ENCODE measurements at places on chromosomes 4 and X.

- DNase-seq = peak; percentile 75
Measured at GRCh38 chr4:2800691-2801596, 8.1 kb downstream of the SH3BP2 start.

- DNase-seq = no peak
Measured at GRCh38 chr4:48307528-48307927, 33.8 kb upstream of the SLAIN2 start.

DNA sequence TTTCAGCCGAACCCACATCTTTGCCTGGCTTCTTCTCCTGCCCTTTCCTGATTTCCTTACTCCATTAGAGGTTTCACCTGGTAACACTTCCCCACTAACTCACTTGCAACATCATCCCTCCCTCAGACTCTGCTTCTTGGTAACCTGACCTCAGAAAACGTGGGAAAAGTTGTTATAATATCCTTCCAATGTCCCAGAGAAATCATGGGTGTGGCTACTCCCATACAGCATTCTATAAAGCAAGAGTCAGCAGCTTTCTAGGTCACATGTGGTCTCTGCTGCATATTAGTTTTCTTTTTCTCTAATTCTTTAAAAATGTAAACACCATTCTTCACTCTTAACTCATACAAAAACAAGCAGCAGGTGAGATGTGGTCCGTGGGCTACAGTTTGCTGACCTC, 283.1 kb upstream of the MAOA start:
- no peak for DNase-seq

- no peak for DNase-seq
Measured at GRCh38 chrX:56385336-56385735, 153.2 kb downstream of the KLF8 start.

DNA sequence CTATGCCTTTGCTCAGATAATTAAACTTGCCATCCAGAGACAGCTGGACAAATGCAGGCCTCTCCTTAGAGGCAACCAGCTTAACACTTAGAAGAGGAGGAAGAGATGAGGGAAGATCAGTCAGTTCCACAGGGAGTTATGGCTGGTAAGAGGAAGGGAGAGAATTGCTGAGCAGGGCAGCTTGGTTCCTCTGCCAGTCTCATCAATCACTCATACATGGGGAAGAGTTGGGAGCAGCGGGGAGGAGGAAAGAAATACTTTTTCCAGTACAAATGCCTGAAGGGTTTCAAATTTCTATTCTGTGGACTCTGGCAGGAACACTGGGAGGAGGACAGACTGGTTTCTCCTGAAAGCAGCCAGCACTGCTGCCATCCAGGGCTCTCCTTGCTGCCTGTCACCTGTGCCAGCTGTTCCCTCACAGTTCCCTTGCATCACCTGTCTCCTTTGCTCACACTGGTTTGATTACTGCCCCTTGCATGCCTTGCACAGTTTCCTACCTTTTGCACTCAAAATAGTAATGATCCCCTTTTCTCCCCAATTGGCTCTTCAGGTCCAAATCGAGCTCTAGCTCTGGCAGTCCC, 59.5 kb downstream of the PGRMC2 start:
- no peak for DNase-seq

DNA sequence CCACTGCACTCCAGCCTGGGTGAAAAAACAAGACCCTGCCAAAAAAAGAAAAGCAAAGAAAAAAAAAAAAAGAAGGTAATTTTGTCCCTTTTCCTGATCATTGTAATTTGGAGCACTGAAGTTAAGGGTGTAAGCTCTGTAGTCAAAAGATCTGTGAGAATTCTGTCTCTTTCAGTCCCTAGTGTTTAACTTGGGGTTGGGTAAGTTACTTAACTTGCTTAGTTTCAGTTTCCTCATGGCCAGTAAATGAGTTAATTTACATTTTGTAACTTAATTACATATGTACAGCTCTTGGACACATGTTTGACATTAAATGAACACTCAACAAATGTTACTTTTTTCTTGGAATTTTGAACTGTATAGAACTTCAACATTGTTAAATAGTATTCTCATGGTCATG, 10.9 kb upstream of the UBE2K start:
- no peak for DNase-seq

GRCh38 chr4:89001647-89002445, 55.1 kb downstream of the FAM13A start:
- DNase-seq = no peak

- DNase-seq = no peak
Measured at GRCh38 chr4:158644760-158645159, 26.9 kb downstream of the C4orf46 start.

DNA sequence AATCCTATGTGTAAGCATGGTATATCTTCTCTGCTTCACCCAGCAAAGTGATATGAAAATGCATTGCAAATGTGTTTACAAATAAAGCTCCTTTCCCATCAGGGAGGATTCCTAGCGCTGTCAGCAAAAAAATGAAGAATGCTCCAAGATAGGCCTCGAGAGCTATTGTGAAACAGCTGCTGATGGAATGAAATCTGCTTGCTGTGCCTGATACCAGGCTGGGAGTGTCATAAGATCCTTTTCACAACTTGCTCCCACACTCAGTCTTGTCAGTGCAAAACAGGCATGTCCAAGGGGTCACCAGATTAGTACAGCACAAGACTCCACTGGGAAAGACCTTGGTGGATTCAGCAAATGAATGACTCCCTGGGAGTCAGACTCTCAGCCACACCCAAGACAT, 34.1 kb downstream of the HNRNPH2 start:
- no peak for DNase-seq

DNA sequence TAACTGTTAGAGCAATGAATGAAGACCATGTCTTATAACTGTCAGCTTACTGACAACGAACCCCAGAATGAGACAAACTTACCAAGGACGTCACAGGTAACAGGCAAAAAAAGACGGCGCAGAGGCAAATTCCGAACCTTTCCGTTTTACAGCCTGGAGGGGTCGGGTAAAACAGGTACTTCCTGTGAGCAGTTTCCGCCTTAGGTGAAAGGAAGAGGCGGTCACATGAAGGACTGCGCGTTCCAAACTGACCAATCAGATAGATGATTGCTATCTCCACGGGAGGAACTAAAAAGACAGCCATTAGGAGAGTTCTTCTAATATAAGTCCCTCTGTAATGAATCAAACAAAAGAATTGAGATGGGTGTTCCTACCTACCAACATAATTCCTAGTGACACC, at the start of gene COX7B2:
TSS of gene COX7B2 (minus strand) at position 168 of the 400 bp plus-strand sequence. CDS start 174,053 bp downstream, outside the sequence.
- DNase-seq = no peak

DNA sequence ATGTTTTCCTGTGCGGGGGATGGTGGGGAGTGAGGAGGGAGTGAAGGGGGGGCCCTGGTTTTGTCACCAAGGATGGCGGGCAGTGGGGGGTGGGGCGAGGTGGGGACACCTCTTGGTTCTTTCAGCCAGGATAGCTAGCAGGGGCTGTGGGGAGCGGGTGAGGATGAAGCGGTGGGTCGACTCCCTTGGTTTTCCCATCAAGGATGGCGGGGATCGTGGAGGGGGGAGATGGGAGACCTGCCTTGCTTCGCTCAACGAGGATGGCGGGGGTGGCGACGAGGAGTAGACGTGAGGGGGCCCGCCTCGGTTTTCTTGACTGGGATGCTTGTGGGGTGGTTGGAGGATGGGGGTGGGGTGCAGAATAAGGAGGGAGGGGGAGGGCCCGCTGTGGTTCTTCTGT, 643 bp downstream of the FHL1 start:
- DNase-seq = no peak

DNA sequence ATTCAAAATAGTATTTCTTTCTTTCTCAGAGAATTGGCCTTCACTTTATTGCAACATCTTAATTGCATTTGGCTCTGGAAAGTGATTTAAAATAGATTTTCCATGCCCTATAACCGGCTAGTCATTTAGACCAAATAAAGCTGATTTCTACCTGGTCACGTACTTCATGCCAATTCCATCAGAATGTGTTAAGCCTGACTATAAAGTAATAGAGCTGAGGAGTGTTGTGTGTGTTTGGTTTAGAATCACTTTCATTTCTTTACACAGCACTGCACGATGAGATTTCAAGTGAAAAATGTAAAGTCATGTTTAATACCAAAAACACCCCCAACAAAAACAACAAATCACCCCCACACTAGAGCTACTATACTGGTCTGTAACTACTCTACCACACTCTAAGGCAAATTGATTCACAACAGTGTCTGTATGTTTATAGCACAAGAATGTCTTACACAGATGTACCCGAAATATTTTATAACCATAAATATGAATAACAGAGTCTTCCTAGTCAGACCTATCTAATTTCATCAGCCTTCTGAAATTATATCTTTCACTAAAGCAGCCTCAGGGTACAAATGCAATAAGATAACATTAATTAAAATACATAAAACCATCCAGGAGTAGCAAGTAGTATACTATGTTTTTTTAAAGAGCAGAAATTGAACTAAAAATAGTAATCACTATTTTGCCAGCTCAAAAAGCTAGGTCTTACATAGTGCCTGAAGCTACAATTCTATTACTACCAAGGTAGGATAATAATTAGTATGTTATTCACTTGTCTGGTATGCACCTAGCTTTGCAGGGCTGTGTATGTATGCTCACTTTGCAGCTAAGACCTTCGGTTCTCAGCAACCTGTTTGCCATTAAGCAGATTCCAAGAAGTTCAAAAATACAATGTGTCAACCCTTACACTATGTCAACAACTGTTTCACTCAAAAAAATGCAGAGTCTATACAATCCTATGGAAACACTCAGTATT, 28.4 kb downstream of the APBB2 start:
- DNase-seq = peak; percentile 9

- DNase-seq = no peak
Measured at GRCh38 chrX:124209792-124210576, 122.5 kb upstream of the TEX13D start.

- DNase-seq = no peak
Measured at GRCh38 chr4:125091541-125091940, 223.2 kb upstream of the FAT4 start.

GRCh38 chr4:168978001-168978700, 31.9 kb downstream of the CBR4 start:
- no peak for DNase-seq

DNA sequence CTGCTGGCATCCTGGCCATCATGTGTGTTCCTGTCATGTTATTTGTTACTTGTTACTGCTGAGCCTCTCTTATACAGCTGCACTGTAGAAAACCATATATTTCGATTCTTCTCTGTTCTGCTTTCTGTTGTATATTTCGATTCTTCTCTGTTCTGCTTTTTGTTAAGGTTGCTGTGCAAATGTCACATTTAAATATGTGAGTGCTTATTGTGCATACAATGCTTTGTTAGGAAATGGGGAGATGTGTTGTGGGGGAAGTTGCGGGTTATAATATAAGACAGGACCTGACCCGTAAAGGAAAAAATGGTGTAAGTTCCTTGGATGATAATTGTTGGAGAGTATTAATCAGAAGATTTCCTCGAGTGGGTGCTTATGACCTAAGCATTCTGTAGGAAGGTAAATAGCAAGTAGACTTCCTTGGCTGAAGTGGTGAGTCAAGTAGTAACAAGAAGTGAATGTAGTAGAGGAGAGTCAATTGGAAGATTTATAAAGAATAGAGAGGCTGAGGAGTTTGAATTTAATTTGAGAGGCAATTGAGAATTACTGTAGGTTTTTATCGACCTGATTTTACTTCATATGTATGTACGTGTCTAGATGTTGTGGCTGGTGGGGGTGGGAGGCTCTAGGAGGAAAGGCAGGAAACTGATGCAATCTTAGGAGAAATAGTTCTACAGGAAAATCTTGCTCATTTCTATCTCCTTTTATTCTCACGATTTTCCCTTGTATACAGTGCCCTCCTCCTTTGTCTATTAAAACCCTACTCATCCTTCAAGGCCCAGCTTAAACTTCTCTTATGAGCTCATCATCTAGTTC, 8.5 kb downstream of the OGT start:
- DNase-seq = no peak

- DNase-seq = no peak
Measured at GRCh38 chr4:137705171-137705783, 173.0 kb upstream of the PCDH18 start.

DNA sequence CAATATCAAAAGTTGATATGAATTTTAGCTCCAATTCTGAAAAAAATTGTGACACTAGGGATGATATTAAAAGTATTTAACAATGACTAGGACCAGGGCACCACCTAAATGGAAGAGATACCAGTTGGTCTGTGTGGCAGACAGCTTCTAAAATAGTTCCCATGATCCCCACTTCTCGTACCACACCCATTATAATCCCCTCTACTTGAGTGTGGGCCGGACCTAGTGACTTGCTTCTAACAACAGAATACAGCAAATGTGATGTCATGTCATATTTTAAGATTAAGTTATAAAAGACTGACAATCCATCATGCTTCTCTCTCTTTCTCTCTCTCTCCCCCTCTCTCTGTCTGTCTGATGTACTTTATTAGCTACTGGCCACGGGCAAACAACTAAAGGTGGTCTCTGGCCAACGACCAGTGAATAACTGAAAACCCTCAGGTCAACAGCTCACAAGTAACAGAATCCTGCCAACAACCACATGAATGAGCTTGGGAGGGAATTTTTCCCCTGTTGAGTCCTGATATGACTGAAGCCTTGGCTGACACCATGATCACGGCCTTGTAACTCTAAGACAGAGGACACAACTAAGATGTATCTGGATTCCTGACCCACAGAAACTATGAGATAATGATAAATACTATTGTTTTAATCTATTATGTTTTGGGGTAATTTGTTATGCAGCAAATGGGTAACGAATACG, 34.4 kb downstream of the FAM13A start:
- DNase-seq = no peak

DNA sequence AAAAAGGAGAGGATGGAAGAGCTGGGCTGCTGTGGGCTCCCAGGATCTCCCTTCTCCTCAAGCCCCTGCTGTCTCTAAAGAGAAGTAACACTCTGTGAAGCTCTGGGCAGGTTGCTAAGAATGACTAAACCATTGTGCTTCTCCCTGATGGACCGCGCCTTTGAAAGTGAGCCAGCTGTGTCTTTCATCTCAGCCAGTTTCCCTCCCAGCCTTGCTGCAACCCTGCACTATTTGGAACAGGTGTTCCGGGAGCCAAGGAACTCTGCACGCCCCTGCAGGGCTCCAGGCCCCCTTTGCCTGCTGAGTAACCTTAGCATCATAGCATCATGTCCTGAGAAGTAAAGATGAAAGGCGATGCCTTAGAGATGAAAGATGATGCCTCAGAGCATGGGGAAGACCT, 39.7 kb downstream of the SMIM20 start:
- DNase-seq = no peak

GRCh38 chr4:142083264-142083663, 446.9 kb downstream of the IL15 start:
- no peak for DNase-seq

DNA sequence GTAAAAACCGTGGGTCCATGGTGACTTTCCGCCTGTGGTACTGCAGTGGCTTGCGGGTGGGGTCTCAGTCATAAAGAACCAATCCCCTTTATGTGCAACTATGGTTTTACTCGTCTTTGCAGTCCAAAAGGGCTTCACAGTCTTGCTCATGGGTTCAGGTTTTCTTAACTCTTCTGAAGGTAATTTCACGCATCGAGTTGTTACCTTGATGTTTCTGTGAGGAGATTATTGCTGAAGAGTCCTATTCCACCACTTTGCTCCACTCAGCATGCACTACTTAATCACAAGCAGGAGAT, 41.5 kb downstream of the F8 start:
- no peak for DNase-seq

- DNase-seq = no peak
Measured at GRCh38 chrX:23953908-23954269, 46.1 kb downstream of the CXorf58 start.

Data from Caki2 (cell line).